Activated CD4-positive, alpha-beta memory T cell treated with anti-CD3 and anti-CD28 coated beads for 36 hours (primary cell): ENCODE measurements at places on chromosomes 12 and 14. TPM values are rescaled to one million over a fixed set of nuclear protein-coding genes. Genes with fewer than 3 reads are reported as not detected.

The GUCY2C gene
- total RNA-seq = not detected

The LGR5 gene
- total RNA-seq = not detected

The C12orf56 gene
- not detected for total RNA-seq

The NGDN gene
- total RNA-seq = 44.1 TPM
